Activated T-helper 1 cell treated with Interleukin-2 at 50 U/mL for 16 hours (primary cell): ENCODE measurements at places on chromosomes 1 and 21.

GRCh38 chr1:8642114-8642513, 175.3 kb downstream of the RERE start:
- DNase-seq = no peak

GRCh38 chr21:37904856-37905255, 11.4 kb downstream of the KCNJ6 start:
- DNase-seq = no peak

DNA sequence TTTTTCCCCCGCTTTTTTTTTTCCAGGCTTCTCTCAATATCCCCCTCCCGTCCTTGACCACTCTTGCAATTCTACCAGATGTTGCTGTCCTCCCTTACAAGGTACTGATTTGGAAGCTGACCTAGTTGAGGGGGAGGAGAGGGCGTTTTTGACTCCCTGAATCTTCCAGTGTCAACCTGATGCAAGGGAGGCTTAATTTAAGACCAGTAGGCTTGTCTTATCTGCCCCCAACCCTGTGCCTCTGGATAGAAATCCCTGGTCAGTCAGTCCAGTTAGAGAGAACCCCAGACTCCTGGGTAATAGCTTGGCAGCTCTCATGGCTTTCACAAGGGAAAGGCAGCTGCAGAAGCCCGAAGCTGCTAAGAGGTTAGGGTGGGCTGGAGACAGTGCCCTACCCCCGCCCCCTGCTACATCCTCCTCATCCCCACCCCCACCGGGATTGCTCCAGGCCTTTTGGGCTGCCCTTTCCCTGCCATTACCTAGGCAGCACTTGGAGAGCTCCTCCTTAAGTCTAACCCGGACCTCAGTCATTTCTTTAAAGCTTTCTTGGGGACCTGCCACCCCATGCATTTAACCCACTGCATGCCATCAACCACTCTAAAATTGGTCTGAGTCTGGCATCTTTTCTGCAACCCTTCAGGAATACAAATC, 3.6 kb downstream of the ACKR1 start:
- DNase-seq = no peak

- no peak for DNase-seq
Measured at GRCh38 chr21:45264912-45265515, 22.7 kb downstream of the POFUT2 start.

DNA sequence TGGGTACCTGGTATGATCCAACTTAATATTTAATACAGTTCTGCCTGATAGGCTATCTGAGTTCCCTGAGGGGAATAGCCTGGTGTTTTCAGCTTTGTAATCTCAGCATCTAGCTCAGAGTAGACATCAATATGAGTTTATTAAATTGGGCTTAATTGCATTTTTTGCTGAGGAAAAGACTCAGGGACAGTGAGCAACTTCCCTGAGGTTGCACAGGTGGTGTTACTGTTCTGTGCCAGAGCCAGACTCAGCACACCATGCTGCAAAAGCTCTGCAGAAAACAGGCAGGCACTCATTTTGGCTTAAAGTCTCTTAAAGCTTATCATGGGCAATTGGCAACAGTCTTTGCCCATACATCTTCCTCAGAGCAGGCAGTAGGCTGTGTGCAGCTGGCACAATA, 90.5 kb upstream of the JUN start:
- DNase-seq = no peak
